Stomach (tissue), 19 donors: ENCODE measurements at places on chromosomes 7 and 10.
A peak's percentile ranks its signal among the peaks of the same experiment; 100 is the strongest.

DNA sequence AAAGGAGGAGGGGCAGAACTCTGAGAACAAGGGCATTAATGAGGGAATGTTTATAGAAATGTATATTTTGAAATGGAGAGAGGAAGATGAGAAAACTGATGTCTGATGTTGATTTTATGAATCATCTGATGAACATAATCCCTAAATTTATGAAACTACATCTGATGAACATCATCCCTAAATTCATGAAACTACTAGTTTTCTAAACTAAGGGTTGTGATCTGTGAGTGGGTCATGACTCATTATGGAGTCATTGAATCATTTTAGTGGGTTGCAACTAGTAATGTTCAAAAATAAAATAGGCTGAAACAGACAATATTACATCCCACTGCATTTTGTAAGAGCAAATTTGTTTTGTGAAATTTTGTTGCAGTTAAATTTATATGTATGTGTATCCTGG, 442.6 kb upstream of the TEX47 start:
- DNase-seq: no peak

DNA sequence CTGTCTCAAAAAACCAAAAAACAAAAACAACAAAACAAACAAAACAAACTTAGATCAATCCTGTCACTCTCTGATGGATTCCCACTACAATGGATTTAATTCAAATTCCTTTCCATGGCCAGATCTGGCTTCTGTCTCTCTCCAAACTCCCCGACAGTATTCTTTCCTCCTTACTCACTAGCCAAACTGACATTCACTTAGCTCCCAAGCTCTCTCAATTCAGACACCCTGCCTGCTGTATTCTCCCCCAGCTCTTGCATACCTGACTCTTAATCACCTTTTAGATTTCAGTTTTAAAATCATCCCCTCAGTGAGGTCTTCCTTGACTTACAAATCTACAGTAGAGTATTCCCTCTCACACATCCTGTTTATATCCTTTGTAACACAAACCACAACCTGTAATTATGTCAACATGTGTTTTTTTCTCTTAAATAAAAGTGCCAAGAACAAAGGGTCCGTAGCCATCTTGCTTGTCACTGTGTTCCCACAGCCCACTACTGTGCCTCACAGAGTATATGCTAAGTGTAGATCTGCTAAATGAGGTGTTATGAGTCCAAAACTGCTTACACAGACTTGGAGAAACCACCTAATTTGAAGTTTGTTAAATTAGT, 14.4 kb downstream of the HERPUD2 start:
- no peak for DNase-seq

GRCh38 chr7:137771273-137771672, 75.5 kb downstream of the DGKI start:
- no peak for DNase-seq

DNA sequence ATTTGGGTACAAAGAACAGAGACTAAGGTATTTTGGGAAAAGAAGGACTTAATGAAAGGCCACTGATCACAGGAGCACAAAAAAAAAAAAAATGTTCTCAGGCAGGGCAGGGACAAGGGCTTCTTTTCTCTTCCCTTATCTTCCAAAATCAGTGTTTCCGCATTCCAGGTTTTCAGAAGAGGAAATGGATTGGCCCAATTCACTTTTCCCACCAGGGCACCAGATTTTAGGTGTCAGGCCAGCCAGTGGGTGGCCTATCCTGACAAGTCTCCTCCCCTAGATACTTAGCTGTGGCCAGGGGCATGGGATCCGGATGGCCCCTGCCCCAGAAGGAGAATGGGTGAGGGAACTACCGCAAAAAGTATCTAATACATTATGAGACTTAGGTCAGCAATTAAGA, 88.9 kb upstream of the WAC start:
- no peak for DNase-seq

GRCh38 chr7:17745610-17746009, 194.7 kb downstream of the SNX13 start:
- no peak for DNase-seq

GRCh38 chr7:38368191-38368605, 94.8 kb upstream of the TARP start:
- DNase-seq: peak; percentile 83

- DNase-seq: no peak
Observed at GRCh38 chr10:80480852-80481251, 26.7 kb downstream of the TSPAN14 start.

DNA sequence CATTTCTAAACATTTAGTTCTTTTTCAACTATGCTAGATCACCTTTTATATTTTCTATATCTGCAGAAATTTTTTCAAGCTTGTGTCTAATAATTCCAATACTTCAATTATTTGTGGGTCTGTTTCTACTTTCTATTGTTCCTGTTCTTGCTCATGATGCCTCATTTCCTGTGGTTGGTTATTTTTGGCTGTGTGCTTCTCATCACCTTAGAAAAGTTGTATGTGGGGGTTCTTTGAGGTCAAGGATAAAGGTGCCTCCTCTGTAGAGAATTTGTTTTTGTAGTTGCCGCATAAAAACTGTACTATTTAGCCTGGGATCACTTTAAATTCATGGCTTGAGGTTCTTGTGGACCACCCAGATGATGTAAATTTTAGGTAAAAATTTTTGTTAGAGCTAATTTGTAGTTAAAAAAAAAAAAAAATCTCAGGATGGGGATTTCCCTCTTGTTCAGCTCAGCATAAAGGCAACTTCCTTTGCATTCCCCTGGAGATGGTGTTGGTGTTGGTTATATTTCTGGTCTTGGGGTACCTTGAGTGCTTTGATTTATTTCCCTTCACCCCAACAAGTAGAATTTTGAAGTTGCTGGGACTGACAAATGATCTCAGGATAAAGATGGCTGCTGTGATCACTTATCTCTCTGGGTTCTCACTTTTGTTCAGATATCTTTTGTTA, 27.0 kb upstream of the JAZF1 start:
- no peak for DNase-seq

DNA sequence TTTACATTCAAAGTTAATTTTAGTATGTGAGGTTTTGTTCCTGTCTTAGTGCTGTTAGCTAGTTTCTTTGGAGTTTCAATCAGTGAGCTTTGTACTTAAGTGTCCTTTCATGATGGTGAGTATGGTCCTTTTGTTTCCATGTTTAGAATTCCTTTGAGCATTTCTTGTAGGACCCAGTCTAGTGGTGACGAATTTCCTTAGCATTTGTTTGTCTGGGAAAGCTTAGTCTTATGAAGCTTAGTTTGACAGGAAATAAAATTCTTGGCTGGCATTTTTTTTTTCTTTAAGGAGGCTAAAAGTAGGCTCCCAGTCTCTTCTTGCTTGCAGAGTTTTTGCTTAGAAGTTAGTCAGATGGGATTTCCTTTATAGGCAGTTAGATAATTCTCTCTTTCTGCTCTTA, 209.2 kb upstream of the SEMA3C start:
- DNase-seq: no peak

DNA sequence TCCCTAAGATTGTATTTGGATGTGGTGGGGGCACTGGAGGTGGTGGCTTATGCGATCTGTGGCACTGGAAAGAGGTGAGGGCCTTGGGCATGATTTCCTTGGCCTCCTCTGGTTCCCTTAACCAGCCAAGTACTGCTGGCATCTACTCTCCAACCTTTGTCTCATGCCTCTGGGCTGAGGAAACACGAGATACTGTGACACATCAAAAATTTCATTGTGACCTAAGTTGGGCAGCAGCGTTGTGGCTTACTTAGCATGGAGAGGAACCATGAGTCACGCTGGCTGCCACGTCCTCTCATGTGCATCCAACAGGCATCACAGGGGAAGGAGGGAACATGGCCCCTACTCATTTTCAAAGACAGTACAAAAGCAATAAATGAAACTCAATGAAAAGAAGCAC, 29.7 kb upstream of the GSDME start:
- DNase-seq: no peak

GRCh38 chr7:75055830-75056772, 17.5 kb downstream of the RCC1L start:
- DNase-seq: peak; percentile 61

GRCh38 chr7:23450518-23450917, 19.8 kb downstream of the IGF2BP3 start:
- DNase-seq: no peak

DNA sequence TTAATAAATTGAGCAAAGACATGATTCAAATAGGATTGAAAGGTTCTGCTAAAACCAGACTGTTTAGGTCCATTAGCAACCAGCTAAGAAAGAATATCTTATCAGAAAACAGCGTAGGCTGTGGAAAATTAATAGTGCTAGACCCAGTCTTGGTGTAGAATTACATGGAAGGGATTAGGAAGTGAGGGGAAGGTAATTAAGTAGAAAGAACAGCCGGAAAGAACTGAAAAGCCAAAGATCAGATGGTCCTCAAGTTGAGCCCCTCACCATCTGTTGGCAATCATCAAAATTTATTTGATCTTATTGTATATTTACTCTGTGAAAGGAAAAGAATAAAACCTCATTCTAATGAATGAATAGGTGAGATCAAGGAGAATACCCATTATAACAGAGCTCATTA, 50.1 kb downstream of the COL1A2 start:
- DNase-seq: no peak

- no peak for DNase-seq
Observed at GRCh38 chr7:52269669-52270068, 765.8 kb upstream of the POM121L12 start.

DNA sequence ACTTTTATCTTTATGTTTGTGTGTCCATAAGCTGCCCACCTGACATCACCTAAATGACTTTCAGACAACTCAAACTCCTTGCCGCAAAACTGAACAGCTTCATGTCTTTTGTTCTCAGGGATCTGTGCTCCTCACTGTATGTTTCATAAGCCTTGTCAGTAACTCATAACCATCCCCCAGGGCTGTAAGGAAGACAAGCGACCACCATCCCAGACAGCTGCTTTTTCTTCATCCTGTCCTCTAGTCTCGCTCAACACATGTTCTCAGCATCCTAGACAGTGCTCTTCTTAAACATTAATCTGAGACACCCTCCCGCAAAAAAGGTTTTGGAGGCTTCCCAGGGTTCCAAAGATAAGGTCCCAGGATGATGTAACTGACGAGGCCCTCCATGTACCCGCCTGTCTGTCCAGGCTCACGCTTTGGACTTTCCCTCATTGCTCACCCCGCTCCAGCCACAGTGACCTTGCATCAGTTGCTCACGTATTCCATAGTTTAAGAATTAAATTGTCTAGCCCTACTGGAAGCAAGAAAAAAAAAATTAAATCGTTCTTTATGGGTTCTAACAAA, 69.8 kb downstream of the MAP3K8 start:
- no peak for DNase-seq

DNA sequence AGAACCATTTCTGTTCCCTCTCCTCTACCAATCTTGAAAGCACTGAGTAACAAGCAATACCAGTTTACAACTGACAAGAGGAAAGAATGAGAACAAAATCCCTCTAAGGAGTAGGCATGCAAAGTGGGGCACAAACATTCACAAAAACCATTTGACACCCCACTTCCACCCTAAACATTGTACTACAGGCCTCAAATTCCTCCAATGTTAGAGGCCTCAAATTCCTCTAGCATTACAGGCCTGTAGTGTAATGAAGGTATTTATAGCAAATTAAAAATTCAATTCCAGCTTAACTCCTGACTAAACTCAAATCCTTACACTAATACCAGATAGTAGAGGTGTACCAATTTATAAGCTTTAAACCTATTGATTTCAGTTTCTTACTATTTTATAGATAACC, 85.4 kb downstream of the SIRT1 start:
- DNase-seq: no peak

GRCh38 chr10:85784792-85785191, 581.8 kb downstream of the GRID1 start:
- no peak for DNase-seq

DNA sequence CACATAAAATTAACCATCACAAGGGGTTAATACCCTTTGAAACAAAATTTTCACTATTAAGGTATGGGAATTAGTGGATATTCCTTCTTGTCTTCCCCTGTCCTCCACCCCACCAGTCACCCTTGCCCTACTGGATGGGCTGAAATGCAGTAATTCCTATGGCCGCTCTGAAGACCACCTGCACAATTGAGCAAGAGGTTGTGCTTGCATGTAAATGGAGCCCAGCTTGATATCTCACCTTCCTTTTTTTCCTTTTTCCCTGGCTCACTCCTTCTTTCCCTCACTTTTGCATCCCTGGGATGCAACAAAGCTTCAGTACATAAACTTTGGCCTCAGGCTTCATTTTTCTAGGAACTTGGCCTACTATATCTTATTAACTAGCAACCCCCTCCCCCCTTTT, 184.6 kb downstream of the SNX10 start:
- no peak for DNase-seq

GRCh38 chr7:111212857-111213523, 122.1 kb downstream of the LRRN3 start:
- DNase-seq: no peak

GRCh38 chr10:49484486-49485235, 54.3 kb downstream of the ERCC6 start:
- DNase-seq: no peak

- DNase-seq: no peak
Observed at GRCh38 chr10:42874713-42875387, 92.3 kb downstream of the BMS1 start.

GRCh38 chr10:95394161-95394880, 103.5 kb upstream of the PDLIM1 start:
- no peak for DNase-seq

DNA sequence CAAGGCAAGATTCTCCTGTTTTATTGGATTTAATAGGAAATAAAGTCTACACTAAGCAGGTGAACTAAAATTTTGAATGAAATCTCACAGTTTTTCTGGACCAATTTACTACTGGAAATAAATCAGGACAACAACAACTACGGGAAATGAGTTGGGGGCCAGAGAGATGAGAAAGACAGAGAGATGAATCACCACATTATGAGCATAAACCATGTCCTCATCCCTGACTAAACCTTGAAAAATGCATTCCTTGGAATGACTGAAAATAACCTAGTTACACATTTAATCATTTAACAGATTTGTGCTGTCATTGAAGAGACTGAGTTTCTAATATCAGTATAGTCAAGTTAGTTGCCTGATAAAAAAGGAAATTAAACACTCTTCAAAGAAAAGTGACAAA, 608.4 kb upstream of the KCND2 start:
- no peak for DNase-seq

DNA sequence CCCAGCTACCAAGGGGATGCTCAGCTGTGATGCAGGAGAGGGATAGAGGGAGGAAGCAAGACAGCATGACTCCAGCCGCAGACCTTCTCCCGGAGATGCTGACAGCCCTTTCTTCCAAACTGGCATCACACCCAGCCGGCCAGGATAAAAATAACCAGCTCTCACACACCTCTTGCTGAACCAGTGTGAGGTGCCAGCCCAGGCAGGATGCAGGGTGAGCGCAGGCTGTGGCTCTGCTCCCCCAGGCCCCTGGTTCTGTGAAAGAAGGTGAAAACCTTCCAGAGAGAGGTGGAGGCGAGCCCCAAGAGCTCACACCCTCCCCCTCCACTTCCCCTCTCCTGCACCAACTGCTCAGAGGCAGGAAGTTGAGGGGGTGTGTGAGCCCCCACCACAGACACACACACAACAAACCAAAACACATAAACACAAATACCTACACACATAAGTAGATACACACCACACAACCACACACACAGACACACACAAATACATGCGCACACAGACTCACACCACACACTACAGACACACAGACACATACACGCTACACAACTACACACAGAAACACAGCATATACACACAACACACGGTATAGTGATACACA, 4.0 kb downstream of the GPR15LG start:
- DNase-seq: no peak
